Activated CD4-positive, CD25-positive, alpha-beta regulatory T cell treated with anti-CD3 and anti-CD28 coated beads, Interleukin-2, amount 50 U/mL, for 16 hours (primary cell): ENCODE measurements at places on chromosomes 7 and 10.

DNA sequence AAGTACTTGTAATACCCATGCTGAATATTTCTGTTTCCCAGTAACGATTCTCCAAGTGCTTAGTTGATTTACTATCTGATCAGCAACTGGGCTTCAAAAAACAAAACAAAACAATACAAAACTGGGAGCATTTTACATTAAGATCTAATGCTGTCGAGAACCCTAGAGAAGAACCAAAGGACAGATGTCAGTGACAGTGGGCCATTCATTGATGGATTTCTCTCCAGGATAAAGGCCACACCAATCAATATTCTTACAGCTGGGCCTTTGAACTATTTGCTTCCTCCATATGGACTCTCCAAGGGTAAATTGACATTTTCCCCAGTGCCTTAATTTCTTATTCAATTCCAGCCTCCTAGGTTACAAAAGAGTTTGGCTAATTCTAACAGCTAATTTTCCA lies 217.5 kb downstream of the ADAM12 start:
- DNase-seq, result no peak

- no peak for DNase-seq
Measured at GRCh38 chr10:3803295-3803926, 18.4 kb upstream of the KLF6 start.

- DNase-seq, result no peak
Measured at GRCh38 chr7:48098846-48099245, 9.8 kb downstream of the UPP1 start.

DNA sequence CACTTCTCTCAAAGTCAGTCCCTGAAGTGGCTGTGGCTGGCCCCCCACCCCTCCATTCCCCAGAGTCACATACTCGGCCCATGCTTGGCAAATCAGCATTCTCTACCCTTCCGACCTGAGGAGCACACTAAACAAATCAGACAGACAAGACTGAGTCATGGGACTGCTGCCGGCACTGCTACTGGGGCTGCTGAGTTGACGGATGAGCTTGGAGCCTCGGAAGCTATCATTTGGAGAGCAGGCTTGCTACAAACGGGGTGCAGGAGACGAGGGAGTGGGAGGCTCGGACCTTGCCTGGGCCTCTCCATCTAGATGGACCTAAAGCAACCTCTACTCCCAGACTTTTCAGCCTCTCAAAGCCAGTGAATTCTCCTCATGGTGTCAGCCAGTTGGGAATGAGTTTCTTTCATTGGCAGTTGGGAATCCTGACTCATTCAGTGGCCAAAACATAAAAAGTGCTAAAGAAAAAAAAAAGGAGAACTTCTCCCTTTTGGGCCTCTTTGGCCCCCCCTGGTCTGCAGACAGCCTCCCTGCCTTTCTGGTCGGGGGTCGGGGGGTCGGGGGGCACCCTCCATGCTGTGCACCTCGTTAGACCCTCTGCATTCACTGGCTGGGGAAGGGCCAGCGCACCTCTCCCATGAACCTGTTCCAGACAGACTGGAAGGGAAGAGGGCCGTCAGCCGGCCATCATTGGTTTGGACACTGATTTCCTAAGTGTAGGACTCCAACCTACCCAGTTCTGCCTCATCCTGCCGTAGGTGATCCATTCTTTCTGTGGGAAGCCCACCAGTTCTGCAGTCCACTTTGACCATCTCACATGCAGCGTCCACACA lies 52.3 kb upstream of the COL13A1 start:
- no peak for DNase-seq

DNA sequence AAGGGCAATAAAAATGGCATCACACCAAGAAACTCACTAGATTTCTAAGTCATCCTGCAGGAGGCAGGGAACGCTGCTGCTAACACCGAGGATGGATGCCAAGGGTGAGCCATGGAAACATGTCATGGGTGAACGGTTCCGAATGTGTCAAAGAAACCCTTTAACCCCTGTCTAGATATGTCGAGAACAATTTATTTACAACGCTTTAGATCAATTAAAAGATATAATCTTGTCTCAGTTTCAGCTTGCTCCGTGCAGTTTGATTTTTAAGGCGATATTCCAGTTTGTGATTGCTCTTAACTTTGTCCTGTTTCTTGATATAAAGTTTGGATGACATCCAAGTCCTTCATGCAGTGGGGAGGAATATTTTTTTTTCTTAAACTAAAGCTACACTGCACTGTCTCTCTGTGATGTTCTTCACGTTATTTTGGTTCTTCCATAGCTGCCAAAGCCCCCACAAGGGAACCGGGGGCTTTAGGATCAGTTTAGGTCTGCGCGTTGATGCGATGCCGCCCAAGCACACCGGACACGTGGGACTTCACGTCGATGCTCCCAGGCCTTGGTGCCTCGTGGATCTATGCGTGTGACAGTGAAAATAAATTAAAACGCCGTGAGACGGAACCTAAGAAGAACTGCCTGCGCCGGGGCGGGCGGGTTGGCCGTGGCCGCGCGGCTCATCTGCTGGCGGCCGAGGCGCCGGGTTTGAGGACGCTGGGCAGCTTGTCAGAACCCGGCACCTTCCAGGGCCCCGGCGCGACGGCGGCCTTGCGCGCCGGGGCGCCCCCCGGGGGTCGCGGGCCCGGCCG lies 220.3 kb downstream of the PHTF2 start:
- DNase-seq, result no peak

- no peak for DNase-seq
Measured at GRCh38 chr7:28761505-28761904, 196.6 kb downstream of the TRIL start.

- DNase-seq, result no peak
Measured at GRCh38 chr7:139457153-139457946, 26.1 kb downstream of the KLRG2 start.

DNA sequence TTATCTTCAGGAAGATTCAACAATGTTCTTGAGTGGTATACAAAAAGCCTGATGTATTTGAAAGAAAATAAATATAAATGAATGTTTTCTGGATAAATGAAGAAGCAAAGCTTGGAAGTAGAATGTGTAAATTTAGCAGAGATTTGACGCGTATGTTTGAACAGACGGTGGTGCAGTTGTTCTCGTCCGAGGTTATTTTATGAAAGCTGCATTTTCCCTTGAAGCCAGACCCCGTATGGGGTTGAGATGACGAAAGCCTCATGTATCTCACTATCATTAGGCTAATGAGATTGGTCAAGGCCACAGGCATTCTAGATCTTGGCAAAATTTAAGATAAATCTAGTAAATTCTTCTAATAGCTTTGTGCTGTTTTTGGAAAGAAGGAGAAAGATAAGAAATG lies 195.2 kb downstream of the NXPH1 start:
- DNase-seq, result no peak

GRCh38 chr10:48453451-48454301 lies 147.2 kb downstream of the MAPK8 start:
- DNase-seq, result no peak
